ENCODE measurements at places on chromosomes 1 and 21.
A peak's percentile ranks its signal among the peaks of the same experiment; 100 is the strongest.

DNA sequence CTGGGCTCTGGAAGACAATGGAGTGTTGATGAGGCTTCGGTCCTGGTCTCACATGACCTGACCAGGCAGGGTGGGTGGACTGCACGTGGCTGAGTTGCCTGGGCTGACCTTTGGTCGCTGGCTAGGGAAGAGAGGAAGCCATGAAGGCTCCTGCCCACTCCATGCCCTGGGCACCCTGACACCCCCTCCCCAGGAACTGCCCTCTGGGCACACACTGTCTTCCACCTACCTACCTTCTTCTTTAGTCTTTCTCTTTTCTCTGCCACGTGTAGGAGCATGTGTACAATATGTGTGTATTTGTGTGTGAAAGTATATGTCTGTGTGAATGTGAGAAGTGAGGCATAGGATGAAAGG is 15.1 kb downstream of the POU3F1 start:
- no peak for DNase-seq

DNA sequence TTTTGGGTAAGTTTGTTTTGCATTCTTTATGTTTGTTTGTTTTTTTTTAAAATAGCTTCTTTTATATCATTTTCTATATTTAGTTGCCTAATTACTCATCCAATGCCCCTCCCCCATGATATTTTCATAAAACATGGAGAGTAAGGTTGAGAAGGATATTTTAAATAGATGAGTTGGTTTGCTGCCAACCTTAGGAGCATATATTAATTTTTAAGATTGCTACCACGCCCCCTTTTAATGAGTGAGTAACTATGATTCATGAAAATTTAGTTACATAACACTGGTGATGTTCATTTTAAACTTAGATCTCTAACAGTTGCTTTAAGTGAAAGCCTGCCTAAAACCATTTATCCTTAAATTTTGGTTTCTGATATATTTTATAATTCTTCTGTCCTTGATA is 18.7 kb downstream of the TMEM50A start:
- no peak for DNase-seq

GRCh38 chr1:102241431-102242338 is 245.0 kb upstream of the OLFM3 start:
- no peak for DNase-seq

- DNase-seq, result no peak
Observed at GRCh38 chr1:64147045-64147724, 56.2 kb upstream of the UBE2U start.

GRCh38 chr1:156664046-156664766 is 13.0 kb downstream of the NES start:
- DNase-seq, result no peak

- peak; percentile 80 for DNase-seq
Observed at GRCh38 chr1:32201011-32201855, 838 bp downstream of the CCDC28B start.

DNA sequence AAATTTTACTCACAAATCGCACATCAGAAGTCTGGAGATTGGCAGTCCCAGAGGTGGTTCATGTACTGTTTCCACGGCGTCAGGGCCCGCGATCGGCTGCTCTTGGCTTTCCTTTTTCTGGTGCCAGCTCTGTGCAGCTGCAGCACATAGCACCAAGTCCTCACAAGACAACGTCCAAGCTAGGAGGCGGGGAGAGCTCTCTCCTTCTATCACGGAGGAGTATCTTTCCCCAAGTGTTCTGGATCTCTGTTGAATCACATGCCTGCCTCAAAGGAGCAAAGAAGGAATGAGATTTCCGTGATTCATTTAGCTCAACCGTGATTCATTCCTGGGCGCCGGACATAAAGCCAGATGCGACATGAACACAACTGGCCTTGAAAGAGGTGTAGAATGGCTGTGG is 25.5 kb downstream of the MT1HL1 start:
- DNase-seq, result no peak

GRCh38 chr1:211621447-211622198 is 42.7 kb upstream of the SLC30A1 start:
- no peak for DNase-seq

GRCh38 chr1:38114241-38115026 is 67.8 kb upstream of the POU3F1 start:
- DNase-seq, result no peak

DNA sequence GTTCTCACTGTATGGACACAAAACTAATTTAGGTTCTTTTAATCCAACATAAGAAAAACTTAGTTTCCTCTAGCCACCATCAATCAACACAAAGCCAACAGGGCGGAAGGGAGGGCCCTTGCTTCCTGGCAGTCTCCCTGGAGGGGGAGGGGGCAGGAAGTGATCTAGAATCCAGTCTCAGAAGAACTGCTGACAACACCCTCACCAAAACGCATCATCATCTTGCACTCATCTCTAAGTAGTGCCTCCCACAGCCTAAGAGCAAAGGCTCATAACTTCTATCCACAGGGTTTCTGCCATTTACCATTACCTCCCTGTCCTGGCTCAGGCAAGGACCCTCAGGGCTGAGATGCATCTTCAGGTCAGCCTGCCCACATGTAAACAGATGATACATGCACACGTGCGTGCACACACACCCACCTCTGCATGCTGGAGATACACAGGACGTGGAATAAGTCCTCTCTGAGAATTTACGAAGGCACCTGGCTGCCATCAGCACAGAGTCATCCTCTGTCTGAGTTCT is 20.5 kb downstream of the HIVEP3 start:
- DNase-seq, result no peak

GRCh38 chr1:109470245-109470644 is 3.9 kb downstream of the SYPL2 start:
- no peak for DNase-seq

- DNase-seq, result no peak
Observed at GRCh38 chr1:95007687-95008086, 65.1 kb downstream of the ALG14 start.

- DNase-seq, result no peak
Observed at GRCh38 chr1:243399561-243400155, 143.8 kb downstream of the SDCCAG8 start.

- DNase-seq, result no peak
Observed at GRCh38 chr1:113545210-113545609, 154.9 kb downstream of the MAGI3 start.

Measured in OCI-LY7 (cell line).